Activated CD4-positive, alpha-beta T cell treated with anti-CD3 and anti-CD28 coated beads, Interleukin-2, amount 10 ng/mL, durations not matched to agents 24 days and 14 days (primary cell): ENCODE measurements at places on chromosomes 6 and 20. TPM values are rescaled to one million over a fixed set of nuclear protein-coding genes. Genes with fewer than 3 reads are reported as not detected.

The BPIFB2 gene
- total RNA-seq, result not detected in 2 replicates

The CD2AP gene
- total RNA-seq, result 26.3 and 29.6 TPM in 2 replicates

DNA sequence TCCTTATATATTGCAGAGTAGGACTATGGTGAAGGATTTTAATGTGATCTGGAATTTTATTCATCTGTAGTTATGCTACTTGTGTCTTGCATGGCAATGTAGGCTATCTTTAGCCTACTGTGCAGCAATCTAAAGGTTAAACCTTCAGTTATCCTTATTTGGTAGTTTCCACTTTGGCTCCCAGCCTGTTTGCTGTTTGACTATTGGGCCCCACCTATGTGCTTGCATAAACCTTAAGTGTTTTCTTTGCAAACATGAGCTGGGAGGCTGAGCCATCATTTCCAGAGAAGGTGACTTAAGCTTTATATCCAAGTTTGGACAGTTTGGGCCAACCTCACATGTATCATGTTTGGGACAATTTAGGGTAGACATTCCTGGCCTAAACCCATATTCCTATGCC lies 537.5 kb downstream of the BTBD3 start:
- no peak for DNase-seq

DNA sequence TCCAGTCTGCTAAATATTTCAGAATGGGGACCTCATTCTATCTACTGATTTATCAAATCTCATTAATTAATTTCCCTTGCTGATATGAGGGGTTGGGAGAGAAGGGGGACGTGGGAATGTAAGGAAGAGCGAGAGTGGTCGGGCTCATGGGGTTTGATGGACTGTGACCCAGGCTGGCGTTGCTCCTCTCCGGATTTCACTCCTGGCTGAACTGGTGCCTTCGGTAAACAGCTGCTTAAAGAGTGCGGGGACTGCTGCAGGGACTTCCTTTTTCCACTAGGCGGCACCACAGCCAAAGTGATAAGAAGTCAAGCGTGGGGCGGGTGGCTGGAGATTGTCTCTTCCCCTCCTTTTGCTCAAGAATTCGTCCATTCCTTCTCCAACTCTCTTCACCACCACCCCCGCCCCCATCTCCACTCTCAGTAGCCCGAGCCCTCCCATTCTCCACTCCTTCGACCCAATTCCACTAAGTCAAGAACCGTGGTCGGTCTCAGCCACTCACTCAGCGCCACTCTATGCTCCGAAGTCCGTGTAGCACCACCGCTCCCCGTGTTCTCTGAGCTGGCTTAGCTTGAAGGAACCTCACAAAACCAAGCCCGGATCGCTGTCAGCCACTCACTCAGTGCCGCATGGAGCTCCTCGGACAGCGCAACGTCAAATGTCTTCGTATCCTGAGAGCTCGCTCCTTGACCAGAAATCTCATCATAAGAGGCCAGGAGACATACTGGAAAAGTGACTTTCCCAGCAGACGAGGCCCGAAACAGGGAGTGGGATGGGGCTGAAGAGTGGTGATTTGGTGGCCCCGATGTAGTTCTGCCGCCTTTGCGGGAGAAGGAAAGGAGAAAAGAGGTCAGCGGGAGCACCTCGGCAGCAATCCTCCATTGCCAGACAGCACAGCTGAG lies 9.7 kb downstream of the TRIM31 start:
- peak; percentile 95 for DNase-seq

DNA sequence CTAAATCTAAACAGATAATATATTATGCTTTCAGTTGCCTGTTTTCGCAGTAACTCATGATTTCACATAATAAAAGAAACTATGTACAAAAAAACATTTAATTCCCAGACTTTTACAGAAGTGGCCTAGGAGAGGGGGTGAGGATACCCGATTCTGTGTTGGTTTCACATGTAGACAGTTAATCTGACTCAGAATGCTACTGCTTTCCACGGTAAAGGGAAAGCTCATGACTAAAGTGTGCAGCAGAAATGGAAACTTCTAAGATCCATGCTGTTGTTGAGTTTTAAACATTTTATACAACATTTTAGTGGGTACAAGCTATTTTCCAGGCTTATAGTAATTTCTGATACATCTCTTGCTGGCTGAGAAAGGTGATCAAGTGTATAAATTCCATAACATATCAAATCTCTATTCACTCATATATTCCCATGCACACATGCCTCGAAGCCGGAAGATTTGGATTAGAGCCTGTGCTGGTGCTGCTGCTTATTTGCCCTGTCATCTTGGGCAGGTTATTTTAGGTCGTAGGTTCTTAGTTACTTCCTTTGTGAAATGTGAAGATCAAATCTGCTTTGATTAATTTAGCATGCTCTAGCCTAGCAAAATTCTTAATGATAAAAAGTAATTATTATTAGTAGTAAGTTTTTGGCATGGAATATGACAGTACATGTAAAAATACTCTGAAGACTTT lies 896.7 kb upstream of the MAP3K7 start:
- no peak for DNase-seq
